Esophagus squamous epithelium (tissue), 5 donors: ENCODE measurements at places on chromosomes 12 and 14. TPM values are rescaled to one million over a fixed set of nuclear protein-coding genes. Genes with fewer than 3 reads are reported as not detected.
A peak's percentile ranks its signal among the peaks of the same experiment; 100 is the strongest.

- H3K27ac ChIP-seq: no peak overlapping the region
- no peak overlapping the region for H3K4me3 ChIP-seq
- H3K27me3 ChIP-seq: no peaks in the 10 kb centered on the region
- no peaks in the 10 kb centered on the region for H3K4me1 ChIP-seq
- H3K36me3 ChIP-seq: no peaks in the 10 kb centered on the region
- DNase-seq: no peak
Measured at GRCh38 chr12:77002382-77002781, 63.0 kb downstream of the E2F7 start.

GRCh38 chr14:36773136-36773540 lies 111.5 kb downstream of the PAX9 start:
- H3K4me1 ChIP-seq: no peaks in the 10 kb centered on the region
- no peak for DNase-seq
- H3K4me3 ChIP-seq: no peak overlapping the region
- no peaks in the 10 kb centered on the region for H3K27me3 ChIP-seq

DNA sequence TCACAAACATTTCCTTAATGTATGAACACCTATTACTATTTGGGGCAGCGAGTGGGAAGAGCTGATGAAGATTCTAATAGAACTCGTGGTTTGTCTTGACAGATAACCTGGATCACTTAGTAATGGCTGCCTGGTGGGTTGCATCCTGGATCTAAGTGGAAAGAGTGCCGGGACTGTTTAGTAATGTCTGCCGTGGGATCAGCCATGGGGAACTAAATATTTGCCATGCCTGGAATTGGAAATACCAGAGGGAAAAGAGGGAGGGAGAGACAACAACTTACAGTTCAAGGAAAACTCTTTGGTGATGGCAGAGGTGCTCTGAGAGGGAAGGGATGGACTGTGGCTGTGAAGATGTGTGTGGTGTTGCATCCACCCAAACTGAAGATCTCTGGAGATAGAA lies 21.3 kb upstream of the CCDC63 start:
- H3K36me3 ChIP-seq: no peaks in the 10 kb centered on the region
- H3K4me3 ChIP-seq: no peak overlapping the region
- H3K27me3 ChIP-seq: no peaks in the 10 kb centered on the region
- no peaks in the 10 kb centered on the region for H3K4me1 ChIP-seq

DNA sequence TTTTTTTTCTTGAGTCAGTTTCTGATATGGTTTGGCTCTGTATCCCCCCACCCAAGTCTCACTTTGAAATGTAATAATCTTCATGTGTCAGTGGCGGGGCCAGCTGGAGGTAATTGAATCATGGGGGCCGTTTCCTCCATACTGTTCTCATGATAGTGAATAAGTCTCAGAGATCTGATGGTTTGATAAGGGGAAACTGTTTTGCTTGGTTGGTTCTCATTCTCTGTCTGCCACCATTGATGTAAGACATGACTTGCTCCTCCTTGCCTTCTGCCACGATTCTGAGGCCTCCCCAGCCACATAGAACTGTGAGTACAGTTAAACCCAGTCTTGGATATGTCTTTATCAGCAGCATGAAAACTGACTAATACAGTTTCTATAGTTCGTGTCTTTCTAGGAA lies 42.9 kb downstream of the WNK1 start:
- H3K27ac ChIP-seq: no peak overlapping the region
- no peaks in the 10 kb centered on the region for H3K36me3 ChIP-seq
- H3K4me3 ChIP-seq: no peak overlapping the region
- H3K4me1 ChIP-seq: peaks cover 17% of the 10 kb centered on the region

DNA sequence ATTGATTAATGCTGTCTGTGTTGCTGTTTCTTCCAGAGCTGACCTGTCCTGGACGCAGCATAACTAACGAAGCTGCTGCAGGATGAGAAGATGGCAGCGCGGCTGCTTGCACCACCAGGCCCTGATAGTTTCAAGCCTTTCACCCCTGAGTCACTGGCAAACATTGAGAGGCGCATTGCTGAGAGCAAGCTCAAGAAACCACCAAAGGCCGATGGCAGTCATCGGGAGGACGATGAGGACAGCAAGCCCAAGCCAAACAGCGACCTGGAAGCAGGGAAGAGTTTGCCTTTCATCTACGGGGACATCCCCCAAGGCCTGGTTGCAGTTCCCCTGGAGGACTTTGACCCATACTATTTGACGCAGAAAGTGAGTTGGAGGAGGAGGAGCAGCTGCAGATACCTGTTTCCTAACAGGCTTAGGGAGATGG lies 71.7 kb downstream of the SCN8A start:
- DNase-seq: no peak
- H3K27me3 ChIP-seq: no peaks in the 10 kb centered on the region
- H3K36me3 ChIP-seq: no peaks in the 10 kb centered on the region
- H3K4me1 ChIP-seq: no peaks in the 10 kb centered on the region

DNA sequence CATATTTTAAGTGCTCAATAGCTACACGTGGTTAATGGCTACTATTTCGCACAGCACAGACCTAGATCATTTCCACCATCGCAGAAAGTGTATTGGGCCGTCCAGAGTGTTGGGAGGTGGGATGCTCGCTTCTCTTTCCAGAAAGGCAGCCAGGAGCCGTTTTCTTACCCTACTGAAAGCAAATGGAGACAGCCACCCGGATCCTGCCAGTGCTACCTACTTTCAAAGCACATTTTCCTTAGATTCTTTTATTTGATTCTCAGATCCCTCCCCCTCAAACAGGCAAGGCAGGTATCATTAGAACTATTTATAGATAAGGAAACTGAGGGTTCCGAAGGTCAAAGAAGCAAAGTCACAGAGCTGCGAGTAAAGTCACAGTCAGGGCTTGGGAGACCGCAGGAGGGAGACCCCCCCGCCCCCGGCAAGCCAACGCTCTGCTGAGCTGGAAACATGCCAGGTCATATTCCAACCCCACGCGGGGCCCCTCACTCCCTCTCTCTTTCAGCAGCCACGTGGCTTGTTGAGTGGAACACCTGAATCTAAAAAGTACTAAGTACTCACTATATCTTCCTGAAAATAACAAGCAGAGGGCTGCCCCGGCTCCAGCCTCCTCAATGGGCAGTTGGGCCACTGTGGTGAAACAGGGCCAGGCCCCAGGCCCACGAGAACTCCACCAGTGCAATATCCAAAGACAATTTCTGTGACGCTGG lies 36.2 kb downstream of the PRIMA1 start:
- H3K27ac ChIP-seq: no peak overlapping the region
- no peaks in the 10 kb centered on the region for H3K36me3 ChIP-seq
- H3K4me3 ChIP-seq: no peak overlapping the region
- no peaks in the 10 kb centered on the region for H3K27me3 ChIP-seq
- DNase-seq: no peak

DNA sequence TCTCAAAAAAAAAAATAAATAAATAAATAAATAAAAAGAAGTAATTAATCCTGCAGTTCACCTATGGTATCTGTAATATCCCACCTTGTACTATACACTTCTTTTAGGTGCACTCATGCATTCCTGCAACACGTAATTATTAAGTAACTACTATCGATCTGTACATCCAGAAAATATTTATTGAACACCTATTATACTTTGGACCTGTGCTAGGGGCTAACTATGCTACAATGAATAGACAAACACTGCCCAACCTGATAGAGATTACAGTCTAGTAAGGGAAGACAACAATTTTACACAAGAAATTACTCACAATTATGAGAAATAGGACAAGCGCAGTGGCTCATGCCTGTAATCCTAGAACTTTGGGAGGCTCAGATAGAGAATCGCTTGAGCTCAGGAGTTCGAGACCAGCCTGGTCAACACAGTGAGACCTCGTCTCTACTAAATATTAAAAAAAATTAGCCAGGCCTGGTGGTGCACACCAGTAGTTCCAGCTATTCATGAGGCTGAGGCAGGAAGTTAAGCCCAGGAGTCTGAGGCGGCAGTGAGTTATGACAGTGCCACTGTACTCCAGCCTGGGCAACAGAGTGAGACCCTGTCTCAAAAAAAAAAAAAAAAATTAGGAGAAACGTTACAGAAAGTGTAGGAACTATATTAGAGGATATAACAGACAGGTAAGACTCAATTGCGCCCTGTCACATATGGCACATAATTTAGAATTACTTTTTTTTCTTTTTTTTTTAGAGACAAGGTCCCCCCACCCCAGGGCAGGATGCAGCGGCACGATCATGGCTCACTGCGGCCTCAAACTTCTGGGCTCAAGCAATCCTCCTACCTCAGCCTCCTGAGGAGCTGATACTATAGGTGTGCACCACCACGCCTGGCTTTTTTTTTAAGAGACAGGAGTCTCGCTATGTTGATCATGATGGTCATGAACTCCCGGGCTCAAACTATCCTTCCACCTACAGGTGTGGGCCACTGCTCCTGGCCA lies 1.2 kb downstream of the NRDE2 start:
- H3K4me1 ChIP-seq: peaks cover 12% of the 10 kb centered on the region
- peaks cover 2% of the 10 kb centered on the region for H3K27me3 ChIP-seq
- H3K36me3 ChIP-seq: no peaks in the 10 kb centered on the region
- peak overlapping the region; percentile 73 for H3K4me3 ChIP-seq
- H3K27ac ChIP-seq: peak overlapping the region; percentile 90

GRCh38 chr12:105921872-105922669 lies 216.7 kb downstream of the NUAK1 start:
- H3K27me3 ChIP-seq: no peaks in the 10 kb centered on the region
- no peaks in the 10 kb centered on the region for H3K36me3 ChIP-seq
- no peak overlapping the region for H3K4me3 ChIP-seq
- no peak overlapping the region for H3K27ac ChIP-seq
- H3K4me1 ChIP-seq: no peaks in the 10 kb centered on the region

DNA sequence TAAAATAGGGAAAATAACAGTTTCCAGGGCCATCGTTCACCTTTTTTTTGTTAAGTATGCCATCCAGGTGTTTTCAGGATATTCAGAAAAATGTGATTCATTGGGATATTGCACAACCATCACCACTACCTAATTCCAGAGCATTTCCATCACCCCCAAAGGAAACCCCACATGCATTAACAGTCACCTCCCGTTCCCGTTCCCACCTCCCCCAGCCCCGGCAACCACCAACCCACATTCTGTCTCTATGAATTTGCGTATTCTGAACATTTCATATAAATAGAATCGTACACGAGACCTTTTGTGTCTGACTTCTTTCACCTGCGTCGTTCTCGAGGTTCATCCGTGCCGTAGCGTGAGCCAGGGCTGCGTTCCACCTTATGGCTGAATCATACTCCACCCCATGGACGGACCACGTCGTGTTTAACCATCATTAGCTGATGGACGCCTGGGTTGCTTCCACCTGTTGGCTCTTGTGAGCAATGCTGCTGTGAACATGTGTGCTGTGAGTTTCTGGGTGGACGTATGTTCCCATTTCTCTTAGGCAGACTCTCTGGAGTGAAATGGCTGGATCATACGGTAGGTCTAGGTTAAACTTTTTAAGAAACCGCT lies 51.0 kb upstream of the NCOR2 start:
- peaks cover 21% of the 10 kb centered on the region for H3K4me1 ChIP-seq
- DNase-seq: no peak
- no peaks in the 10 kb centered on the region for H3K36me3 ChIP-seq
- H3K4me3 ChIP-seq: no peak overlapping the region

NEUROD4 gene
- not detected for total RNA-seq

TUNAR gene
- not detected for total RNA-seq

PGF gene
- total RNA-seq: 3.4 TPM

KRT75 gene
- not detected for total RNA-seq

FOXA1 gene
- total RNA-seq: 34.4 TPM

ZDHHC22 gene
- total RNA-seq: not detected

OR6C68 gene
- not detected for total RNA-seq

FAR2 gene
- 8.2 TPM for total RNA-seq
